Upper lobe of right lung (tissue), 1 donor: ENCODE measurements at places on chromosomes 2 and 18. TPM values are rescaled to one million over a fixed set of nuclear protein-coding genes. Genes with fewer than 3 reads are reported as not detected.

DNA sequence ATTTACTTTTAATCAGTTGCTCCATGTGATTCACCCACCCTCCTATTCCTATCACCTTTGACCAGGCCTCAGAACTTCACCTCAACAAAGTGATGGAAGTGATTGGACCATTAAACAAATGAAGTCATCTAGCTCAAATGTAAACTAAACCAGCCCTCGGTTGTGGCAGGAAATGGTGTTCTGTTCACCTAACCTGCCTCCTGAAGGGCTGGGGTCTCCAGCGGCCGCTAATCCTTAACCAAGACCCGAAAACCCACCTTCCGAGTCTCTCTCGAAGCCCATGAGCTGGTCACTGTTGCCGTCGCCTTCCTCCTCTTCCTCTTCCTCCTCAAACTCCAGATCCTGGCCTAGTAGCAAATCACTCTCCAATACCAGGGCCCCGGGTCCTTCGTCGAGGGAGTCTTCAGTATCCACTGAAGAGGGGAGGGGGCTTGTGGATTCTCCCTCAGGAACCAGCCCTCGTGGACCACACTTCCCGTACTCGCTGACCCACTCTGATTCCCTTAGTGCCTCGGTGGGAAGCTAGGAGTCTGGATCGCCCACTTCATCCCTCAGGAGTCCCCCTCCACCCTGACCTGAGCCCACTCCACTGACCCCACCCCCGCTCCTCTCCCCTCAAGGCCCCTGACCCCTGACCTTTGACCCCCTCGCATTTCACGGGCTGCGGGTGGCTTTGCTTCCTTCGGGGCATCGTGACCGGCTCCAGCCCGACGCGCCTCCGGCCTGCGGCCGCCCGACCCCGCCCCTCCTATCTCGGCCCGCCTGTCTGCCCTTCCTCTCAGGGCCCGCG lies 503 bp downstream of the ZNF513 start:
- H3K4me3 ChIP-seq = peak overlapping the region; percentile 78
- DNase-seq = peak; percentile 89
- H3K27me3 ChIP-seq = no peaks in the 10 kb centered on the region
- H3K36me3 ChIP-seq = peaks cover 58% of the 10 kb centered on the region

GRCh38 chr2:9191041-9191481 lies 15.6 kb upstream of the ASAP2 start:
- DNase-seq = peak; percentile 73
- no peak overlapping the region for H3K4me3 ChIP-seq
- peaks cover 10% of the 10 kb centered on the region for H3K4me1 ChIP-seq
- no peaks in the 10 kb centered on the region for H3K36me3 ChIP-seq

- peak overlapping the region; percentile 89 for H3K4me3 ChIP-seq
- peaks cover 12% of the 10 kb centered on the region for H3K4me1 ChIP-seq
- no peak for DNase-seq
- peak overlapping the region; percentile 100 for H3K27ac ChIP-seq
- no peaks in the 10 kb centered on the region for H3K27me3 ChIP-seq
Measured at GRCh38 chr18:32093523-32093922, 1.8 kb downstream of the RNF138 start.

DNA sequence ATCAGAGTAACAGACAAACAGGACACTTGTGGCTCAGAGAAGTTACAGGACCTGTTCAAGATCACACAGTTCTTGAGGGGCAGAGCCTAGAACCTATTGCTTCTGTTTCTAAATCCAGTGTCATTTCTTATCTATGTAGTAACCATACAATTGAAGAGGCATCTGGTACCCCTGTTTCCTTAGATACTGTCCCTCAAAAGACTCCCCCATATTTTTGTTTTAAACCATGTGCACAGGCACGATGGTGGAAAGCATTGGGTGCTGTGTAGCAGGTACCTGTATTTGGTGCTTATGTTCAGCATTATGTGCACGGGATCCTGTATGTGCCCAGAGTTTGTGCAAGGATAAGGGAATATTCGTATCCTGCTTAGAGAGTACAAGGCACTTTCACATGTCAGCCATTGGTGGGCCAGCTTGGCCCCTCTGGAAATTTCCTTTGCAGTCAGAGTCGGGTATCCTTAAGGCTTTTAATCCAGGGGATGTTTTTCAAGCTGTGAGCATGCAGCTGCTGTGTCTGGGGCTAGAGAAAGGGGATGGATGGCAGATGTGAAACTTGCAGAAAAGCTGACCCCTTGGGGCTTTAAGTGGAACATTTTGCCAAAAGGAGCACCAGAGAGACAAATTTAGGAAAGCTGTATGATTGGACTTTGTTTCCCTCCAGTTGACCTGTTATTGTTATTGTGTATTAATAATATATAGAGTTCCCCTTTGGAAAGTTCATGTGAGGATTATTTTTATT lies 2.1 kb downstream of the LBH start:
- H3K4me1 ChIP-seq = peaks cover 34% of the 10 kb centered on the region
- H3K36me3 ChIP-seq = peaks cover 36% of the 10 kb centered on the region
- no peaks in the 10 kb centered on the region for H3K27me3 ChIP-seq
- H3K27ac ChIP-seq = peak overlapping the region; percentile 87
- H3K4me3 ChIP-seq = peak overlapping the region; percentile 73

- no peak overlapping the region for H3K4me3 ChIP-seq
- no peaks in the 10 kb centered on the region for H3K27me3 ChIP-seq
- no peak for DNase-seq
- no peaks in the 10 kb centered on the region for H3K4me1 ChIP-seq
- H3K36me3 ChIP-seq = no peaks in the 10 kb centered on the region
Measured at GRCh38 chr2:205822579-205822978, 140.3 kb downstream of the NRP2 start.

GRCh38 chr2:214482728-214483127 lies 71.9 kb downstream of the VWC2L start:
- no peak overlapping the region for H3K4me3 ChIP-seq
- no peaks in the 10 kb centered on the region for H3K36me3 ChIP-seq
- H3K27me3 ChIP-seq = no peaks in the 10 kb centered on the region
- H3K27ac ChIP-seq = no peak overlapping the region
- no peak for DNase-seq

GRCh38 chr2:45923701-45924100 lies 272.2 kb downstream of the PRKCE start:
- peaks cover 26% of the 10 kb centered on the region for H3K4me1 ChIP-seq
- H3K36me3 ChIP-seq = no peaks in the 10 kb centered on the region
- peak overlapping the region; percentile 11 for H3K27ac ChIP-seq
- no peak for DNase-seq
- H3K27me3 ChIP-seq = no peaks in the 10 kb centered on the region

- H3K27me3 ChIP-seq = no peaks in the 10 kb centered on the region
- no peak for DNase-seq
- no peaks in the 10 kb centered on the region for H3K36me3 ChIP-seq
- H3K4me1 ChIP-seq = peaks cover 3% of the 10 kb centered on the region
- no peak overlapping the region for H3K4me3 ChIP-seq
Measured at GRCh38 chr18:24491927-24492834, 31.7 kb downstream of the HRH4 start.

DNA sequence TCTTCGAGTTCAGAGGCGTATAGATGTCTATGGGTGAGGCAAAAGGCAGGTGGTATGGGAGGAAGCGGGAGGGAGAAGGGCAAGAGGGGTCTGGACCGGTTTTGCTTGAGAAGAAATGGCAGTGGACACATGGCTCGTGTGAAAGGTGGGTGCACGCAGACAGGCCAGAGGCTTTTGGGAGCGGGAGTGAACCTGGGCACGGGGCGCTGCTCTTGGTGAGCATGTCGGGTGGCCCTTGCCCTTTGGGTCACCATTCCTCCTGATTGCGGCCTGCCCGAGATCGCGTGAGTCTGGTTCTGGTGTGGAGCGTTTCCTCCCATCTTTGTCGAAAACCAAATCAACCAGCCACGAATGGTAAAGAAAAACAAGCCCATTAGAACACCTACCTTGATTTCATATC lies 12.6 kb downstream of the LDLRAD4 start:
- H3K27ac ChIP-seq = no peak overlapping the region
- DNase-seq = peak; percentile 57
- H3K4me3 ChIP-seq = no peak overlapping the region
- H3K36me3 ChIP-seq = no peaks in the 10 kb centered on the region
- no peaks in the 10 kb centered on the region for H3K27me3 ChIP-seq

DNA sequence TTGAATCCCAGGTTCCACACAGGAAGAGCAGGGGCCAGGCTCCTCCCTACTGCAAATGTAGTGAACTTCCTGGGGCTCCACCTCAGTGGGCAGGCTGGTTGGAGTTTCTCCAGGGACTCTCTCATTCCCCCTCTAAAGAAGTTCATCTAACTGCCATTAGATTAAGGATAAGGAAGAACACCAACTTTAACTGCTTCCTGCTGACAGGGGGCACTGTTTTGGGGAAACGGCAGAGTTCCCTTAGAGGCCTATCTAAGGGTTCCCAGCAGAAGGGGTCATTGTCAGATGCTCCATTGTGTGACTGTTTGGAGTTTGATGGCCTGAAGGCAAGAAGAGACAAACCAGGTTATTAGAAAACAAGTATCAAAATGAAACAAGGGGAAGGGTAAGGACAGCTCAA lies 2159.7 kb upstream of the PIK3C3 start:
- H3K27ac ChIP-seq = no peak overlapping the region
- no peaks in the 10 kb centered on the region for H3K36me3 ChIP-seq
- no peak overlapping the region for H3K4me3 ChIP-seq
- no peaks in the 10 kb centered on the region for H3K4me1 ChIP-seq

GRCh38 chr2:106160786-106161261 lies 33.3 kb downstream of the UXS1 start:
- DNase-seq = no peak
- H3K4me3 ChIP-seq = peak overlapping the region; percentile 15
- H3K36me3 ChIP-seq = no peaks in the 10 kb centered on the region
- H3K27ac ChIP-seq = peak overlapping the region; percentile 55
- peaks cover 18% of the 10 kb centered on the region for H3K4me1 ChIP-seq

DNA sequence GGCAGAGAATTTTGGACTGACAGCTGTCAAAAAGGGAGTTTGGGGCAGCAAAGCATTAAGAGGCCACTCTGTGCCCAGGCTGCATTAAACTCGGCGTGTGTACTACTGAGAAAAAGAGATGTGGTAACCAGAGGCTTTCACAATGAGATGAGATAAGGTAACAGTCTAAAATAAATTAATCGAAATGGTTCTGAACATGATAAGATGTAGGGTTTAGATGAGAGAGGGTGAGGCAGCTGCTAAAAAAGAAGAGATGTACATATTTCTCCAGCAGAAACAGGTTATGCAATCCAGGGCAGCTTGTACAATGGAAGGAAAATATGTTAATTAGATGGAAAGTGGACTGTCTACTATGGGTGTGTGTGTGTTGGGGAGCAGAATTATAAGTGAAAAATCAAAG lies 39.2 kb upstream of the ACTR3 start:
- H3K4me3 ChIP-seq = no peak overlapping the region
- no peaks in the 10 kb centered on the region for H3K27me3 ChIP-seq
- no peaks in the 10 kb centered on the region for H3K4me1 ChIP-seq

GRCh38 chr18:4823091-4823490 lies 368.0 kb upstream of the DLGAP1 start:
- no peak overlapping the region for H3K27ac ChIP-seq
- H3K27me3 ChIP-seq = no peaks in the 10 kb centered on the region
- no peaks in the 10 kb centered on the region for H3K36me3 ChIP-seq
- H3K4me3 ChIP-seq = no peak overlapping the region
- no peak for DNase-seq
- H3K4me1 ChIP-seq = no peaks in the 10 kb centered on the region

DNA sequence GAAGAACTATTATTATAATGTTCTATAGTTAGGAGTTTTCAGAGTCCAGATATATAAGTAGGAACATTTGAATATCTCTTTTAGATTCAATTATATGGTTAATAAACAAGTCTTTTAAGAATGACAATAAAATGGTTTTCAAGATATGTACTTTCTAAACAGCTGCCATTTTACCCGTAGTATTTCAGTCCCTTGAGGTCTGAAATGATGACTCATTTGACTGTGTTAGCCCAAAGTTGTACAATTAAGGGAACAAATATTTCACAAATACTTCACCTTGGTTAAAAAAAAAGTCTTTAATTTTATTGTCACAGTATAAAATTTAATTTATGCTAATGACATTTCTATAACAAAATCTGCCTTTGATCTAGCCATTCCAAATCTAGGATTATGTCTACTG lies 91.6 kb upstream of the TANK start:
- H3K4me3 ChIP-seq = no peak overlapping the region
- DNase-seq = no peak
- no peaks in the 10 kb centered on the region for H3K36me3 ChIP-seq
- no peaks in the 10 kb centered on the region for H3K27me3 ChIP-seq
- H3K27ac ChIP-seq = no peak overlapping the region

DNA sequence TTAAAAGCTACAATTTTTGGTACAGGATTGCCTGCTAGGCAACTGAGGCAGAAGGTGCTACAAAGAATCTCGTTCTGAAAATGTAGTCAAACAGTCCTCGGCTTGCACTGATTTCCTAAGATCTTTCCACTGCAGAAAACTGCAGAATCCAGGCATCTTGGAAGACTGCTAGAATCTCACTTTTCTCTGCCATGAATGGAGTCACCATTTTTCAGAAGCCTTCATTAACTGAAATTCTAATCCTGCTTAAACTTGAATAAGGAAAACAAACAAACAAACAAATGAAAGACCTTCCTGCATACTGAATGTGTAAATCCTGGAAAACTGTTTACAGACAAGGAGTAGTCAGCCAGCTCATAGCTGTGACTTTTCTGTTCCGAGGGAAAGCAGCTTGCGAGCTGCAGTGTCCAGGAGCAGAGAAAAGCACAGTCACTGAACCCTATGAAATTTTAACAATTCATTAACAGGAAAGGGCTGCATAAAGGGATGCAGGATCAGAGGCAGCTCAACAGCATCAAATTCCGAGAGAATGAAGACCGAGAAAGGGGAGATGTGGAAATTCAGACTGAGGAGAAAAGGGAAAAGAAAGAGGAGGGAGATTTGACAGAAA lies 210.5 kb upstream of the PIK3C3 start:
- H3K4me3 ChIP-seq = no peak overlapping the region
- DNase-seq = no peak
- no peaks in the 10 kb centered on the region for H3K27me3 ChIP-seq
- H3K36me3 ChIP-seq = no peaks in the 10 kb centered on the region

- DNase-seq = no peak
- H3K4me1 ChIP-seq = peaks cover 3% of the 10 kb centered on the region
- H3K27ac ChIP-seq = no peak overlapping the region
- no peak overlapping the region for H3K4me3 ChIP-seq
Measured at GRCh38 chr2:54952425-54952824, 97.8 kb downstream of the RTN4 start.

DNA sequence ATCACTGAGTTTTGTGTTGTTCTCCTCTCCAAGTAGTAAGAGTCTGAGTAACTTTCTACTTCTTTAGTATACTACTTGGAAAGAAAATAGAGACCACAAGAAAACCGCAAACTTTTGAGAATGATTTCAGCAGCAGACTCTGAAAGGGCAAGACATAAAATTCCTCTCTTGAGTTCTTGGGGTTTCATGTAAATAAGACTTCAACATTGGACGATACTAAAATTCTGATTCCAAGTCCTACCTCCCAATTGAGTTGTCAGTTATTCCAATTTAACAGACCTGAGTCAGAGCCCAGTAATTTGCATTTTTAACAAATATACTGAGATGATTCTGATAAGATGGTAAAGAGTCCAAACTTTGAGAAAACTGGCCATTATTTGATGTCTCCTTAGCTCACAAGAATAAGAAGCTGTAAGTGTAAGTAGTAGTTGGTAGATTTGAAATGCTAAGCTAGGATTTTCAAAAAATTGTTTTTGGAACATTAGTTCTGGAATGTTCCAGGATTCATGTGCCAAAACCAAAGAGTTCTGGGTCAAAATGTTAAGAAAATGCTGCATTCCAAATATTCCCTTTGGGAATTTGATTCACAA lies 261.6 kb upstream of the SPOPL start:
- no peaks in the 10 kb centered on the region for H3K27me3 ChIP-seq
- no peak overlapping the region for H3K4me3 ChIP-seq

- no peaks in the 10 kb centered on the region for H3K27me3 ChIP-seq
- H3K4me3 ChIP-seq = no peak overlapping the region
- H3K36me3 ChIP-seq = no peaks in the 10 kb centered on the region
- H3K27ac ChIP-seq = no peak overlapping the region
Measured at GRCh38 chr2:9103663-9104277, 100.3 kb upstream of the MBOAT2 start.

Gene ERCC3
- 36.9 TPM for total RNA-seq

Gene LONRF2
- 4.2 TPM for total RNA-seq

Gene TSHZ1
- 17.3 TPM for total RNA-seq

Gene IL1RN
- 41.7 TPM for total RNA-seq

Gene NABP1
- 50.2 TPM for total RNA-seq

Gene ACYP2
- 14.0 TPM for total RNA-seq
